Epithelial cell of umbilical artery (primary cell): ENCODE measurements at places on chromosomes 16 and 17. TPM values are rescaled to one million over a fixed set of nuclear protein-coding genes. Genes with fewer than 3 reads are reported as not detected.

LRRC46 gene
- total RNA-seq = under 0.01 and 0.15 TPM in 2 replicates

KIF2B gene
- not detected in 2 replicates for total RNA-seq

MT4 gene
- not detected in 2 replicates for total RNA-seq

PYCARD gene
- 41.6 and 95.5 TPM in 2 replicates for total RNA-seq

OR3A3 gene
- total RNA-seq = not detected in 2 replicates

RUNDC3A gene
- total RNA-seq = 0.32 TPM in 1 of 2 replicates, not detected in the other

FOXN1 gene
- total RNA-seq = not detected in 2 replicates

HOXB9 gene
- 0.32 and 0.76 TPM in 2 replicates for total RNA-seq

BIRC5 gene
- total RNA-seq = 61.1 and 64.4 TPM in 2 replicates

NXN gene
- total RNA-seq = 25.7 and 38.6 TPM in 2 replicates

CACNG5 gene
- total RNA-seq = not detected in 2 replicates

ITGB3 gene
- total RNA-seq = 33.7 and 68.9 TPM in 2 replicates

MSLN gene
- not detected in 2 replicates for total RNA-seq

TOM1L1 gene
- 5.8 and 23.4 TPM in 2 replicates for total RNA-seq
